ENCODE measurements at places on chromosomes 5 and 9.

DNA sequence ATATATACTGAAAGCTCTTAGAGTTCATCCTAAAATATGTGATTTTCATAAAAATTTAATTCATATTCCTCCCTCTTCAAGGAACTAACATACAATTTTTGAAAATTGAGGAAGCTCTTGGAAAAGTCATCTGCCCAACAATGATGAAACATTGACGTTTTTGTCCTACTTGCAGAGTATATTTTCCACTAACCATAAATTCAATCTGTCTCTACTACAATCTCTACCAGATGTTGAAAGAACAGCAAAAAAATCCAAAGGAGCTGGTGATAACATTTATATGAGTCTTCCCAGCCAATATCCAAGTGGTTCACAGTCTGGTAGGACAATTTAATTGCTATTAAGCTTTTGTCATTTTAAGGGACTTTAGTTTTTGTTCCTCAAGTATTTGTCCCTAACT, 81.1 kb upstream of the NR3C1 start:
- no peak for DNase-seq

GRCh38 chr5:61177716-61178115, 15.4 kb upstream of the SMIM15 start:
- DNase-seq: no peak

DNA sequence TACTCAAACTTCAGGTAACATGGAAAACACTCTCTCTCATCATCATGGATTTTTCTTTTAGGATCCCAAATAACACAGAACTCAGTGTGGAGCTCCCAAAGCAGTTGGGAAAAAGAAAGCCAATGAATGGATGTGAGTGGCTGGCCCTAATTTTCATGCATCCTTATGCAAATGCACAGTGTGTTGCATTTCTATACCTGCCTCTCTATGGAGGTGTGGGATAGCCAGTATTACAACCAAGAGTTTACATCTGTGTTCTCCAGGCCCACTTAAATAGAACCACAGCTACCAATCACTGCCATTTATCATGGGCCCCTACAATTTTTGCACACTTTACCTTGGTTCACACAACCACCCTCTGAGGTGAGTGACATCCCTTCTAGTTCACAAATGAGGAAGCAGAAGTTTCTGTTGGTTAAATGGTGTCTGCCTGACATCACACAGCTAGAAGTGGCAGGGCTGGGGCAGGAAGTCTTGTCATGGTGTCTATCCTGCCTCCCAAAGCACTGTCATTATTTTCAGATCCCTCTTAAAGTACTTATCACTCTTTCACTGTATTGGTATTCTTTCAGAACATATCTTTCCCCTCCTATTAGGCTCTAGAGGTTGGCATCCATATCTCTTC, 17.3 kb downstream of the MAMDC2 start:
- no peak for DNase-seq

- DNase-seq: no peak
Measured at GRCh38 chr5:125560476-125561225, 814.2 kb upstream of the ZNF608 start.

GRCh38 chr9:136868644-136869043, 2.5 kb upstream of the EDF1 start:
- DNase-seq: no peak

DNA sequence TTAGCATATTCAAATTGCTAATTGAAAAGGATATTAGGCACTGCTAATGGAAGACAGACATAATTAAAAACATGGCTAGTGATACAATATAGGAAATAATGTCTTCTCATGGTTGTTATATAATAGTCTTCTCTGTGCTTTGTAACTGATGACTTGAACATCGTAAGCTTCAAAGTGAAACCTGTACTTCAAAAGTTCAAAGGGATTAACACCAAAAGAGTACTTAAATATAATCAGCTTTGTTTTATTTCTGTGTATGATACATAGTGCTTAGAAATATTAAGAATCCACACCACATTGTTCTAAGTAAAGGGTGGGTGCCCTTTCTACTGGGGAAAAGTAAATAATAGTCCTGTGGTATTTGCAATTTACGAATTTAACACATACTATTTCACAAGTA, 75.4 kb upstream of the ITGA1 start:
- no peak for DNase-seq

DNA sequence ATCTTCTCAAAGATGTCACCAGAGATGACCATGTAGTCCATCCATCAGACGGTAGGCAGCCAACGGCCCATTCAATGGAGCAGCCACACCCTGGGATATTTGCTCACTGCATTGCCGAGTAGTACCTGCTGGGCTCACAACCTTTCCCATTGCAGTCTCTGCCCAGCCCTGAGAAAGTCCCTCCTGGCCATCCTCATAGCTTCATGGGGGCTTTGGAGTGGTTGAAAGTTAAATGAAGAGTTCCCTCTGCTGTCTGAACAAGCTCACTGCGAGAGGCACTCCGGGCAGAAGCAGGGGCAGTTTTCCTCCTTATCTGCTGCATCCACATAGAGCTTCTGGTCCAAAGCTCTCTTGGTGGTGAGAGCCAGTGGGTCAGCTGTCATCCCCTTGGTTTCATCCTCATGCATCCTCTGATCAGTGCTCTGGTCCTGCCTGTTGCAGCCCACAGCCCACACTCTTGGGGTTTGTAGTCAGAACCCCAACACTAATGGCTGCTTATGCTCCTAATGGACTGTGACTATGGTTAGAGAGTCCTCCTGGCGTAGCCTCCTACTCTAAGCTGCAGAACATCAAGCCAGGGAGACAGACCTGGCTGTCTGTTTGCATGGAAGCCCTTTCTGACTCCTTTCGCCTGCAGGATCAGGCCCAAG, 23.3 kb downstream of the TNFSF8 start:
- DNase-seq: no peak

GRCh38 chr5:78761840-78762239, 113.3 kb upstream of the LHFPL2 start:
- no peak for DNase-seq

- DNase-seq: no peak
Measured at GRCh38 chr5:163445345-163445744, 8.0 kb downstream of the CCNG1 start.

DNA sequence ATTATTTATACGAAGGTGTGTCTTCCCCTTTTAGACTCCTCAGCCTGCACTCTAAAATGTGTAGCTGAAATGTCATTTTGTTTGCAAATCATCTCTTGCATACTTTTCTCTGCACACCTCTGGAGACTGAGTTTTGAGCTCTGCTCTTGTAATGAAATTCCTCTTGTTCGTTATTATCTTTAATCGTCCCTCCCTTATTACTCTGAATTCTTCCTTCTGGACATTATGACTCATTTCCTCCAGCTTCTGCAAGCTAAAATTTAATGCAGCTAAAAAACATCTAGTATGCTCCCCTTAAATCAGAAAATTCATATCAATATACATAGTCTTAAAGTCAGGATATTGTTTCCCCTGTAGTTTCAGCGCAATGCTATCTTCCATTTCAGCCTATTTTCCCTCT, 13.5 kb downstream of the ISL1 start:
- DNase-seq: no peak

DNA sequence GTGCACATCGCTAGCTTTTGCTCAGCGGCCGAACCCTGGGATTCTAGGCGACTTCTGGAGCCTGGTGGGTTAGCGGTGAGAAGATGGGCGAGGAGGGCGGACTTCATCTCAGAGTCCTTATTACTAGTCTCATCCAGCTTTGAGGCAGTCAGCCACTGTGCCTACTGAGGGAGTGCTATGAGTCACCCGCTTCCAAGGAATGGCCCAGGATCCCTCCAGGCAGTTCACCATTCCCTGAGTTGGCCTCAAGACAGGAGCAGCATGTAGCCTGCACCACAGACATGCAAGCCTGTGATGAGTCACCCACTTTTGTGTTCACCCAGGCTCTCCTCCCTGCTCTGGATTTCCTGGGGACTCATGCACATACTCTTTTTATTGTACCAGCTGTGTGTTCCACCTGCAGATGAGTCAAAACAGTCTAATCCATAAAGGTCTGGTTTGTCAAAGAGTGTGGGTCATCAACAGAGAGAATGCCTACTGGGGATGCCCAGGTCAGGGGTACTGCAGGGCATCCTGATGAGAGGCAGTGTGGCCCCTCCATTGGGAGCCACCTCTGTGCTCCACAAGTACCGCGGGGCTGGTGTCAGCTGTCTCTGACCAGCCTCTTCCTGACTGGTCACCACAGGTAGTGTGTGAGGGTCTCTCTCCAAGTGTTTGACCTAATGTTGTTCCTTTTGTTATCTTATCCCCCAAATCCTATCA, 20.2 kb downstream of the SLC22A5 start:
- no peak for DNase-seq

GRCh38 chr5:126857472-126858410, 80.8 kb downstream of the LMNB1 start:
- peak; percentile 45 for DNase-seq

GRCh38 chr9:110133059-110133458, 74.9 kb downstream of the C9orf152 start:
- no peak for DNase-seq

- no peak for DNase-seq
Measured at GRCh38 chr9:87193925-87194868, 246.9 kb upstream of the GAS1 start.

GRCh38 chr5:172410160-172410559, 44.2 kb downstream of the SH3PXD2B start:
- DNase-seq: no peak

GRCh38 chr5:39933061-39933460, 508.3 kb upstream of the DAB2 start:
- no peak for DNase-seq

GRCh38 chr5:150163547-150164059, 3.0 kb upstream of the CDX1 start:
- peak; percentile 82 for DNase-seq

- DNase-seq: peak; percentile 28
Measured at GRCh38 chr9:75487856-75488718, 399.8 kb downstream of the OSTF1 start.

DNA sequence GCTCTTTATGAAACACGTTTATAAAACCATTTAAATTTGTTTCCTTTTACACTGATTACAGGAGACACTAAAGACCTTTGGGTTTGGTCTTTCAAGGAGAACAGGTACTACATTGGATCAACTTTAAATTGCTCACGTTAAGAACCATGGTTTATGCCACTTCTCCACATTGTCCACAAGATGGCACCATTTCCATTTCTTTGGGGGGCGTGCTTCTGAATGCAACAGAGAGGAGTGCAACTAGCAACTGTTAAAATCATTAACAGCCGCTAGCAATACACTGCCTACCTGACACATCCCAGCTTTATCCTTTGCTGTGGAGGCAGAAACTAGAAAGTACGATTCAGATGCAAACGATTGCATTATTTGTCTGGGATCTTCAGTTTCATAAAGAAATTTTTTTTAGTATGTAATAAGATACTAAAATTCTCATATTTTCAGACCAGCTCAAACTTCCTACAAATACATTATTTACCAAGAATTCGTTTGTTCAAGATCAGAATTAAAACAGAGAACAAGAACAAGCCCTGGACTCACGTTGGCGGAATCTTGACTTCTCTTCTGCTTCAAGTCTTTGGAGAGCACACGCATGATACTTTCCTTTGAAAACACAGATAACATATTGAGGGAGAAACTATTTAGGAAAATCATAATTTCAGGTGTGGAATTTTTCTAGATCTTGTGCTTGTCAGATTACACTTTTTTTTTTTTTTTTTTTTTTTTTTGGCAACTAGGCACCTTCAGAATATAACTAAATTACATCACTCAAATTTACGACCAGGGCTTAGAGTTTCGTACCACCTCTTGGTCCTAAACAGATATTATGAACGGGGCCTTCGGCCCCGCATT, 702 bp downstream of the CDC20B start:
- peak; percentile 54 for DNase-seq

GRCh38 chr9:121717141-121717991, 65.9 kb downstream of the DAB2IP start:
- DNase-seq: no peak

DNA sequence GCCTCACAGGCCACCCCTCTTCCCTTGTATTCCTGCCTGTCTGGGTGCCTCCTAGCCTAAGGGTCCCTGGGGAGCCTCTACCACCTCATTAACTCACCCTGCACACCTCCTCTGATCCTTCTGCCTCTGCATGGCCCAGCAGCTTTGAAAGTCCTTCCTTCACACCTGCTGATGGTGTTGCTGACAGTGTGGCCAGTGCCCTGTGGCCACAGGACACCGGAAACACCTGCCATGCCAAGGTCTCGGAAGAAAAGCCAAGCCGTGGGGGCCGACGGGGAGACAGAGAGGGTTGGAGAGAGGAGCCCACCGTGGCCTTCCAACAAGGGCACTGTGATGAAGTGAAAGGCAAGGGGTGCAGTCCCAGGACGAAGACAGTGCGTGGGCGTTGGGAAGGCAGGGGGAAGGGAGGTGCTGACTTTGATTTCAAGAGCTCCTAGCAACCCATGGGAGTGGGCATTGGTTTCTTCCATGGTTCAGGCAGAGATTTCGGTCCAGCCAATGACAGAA, 4.1 kb downstream of the BTNL9 start:
- DNase-seq: no peak

GRCh38 chr5:65186646-65187227, 295.0 kb downstream of the ADAMTS6 start:
- DNase-seq: no peak

- peak; percentile 80 for DNase-seq
Measured at GRCh38 chr9:2559192-2560152, 62.1 kb upstream of the VLDLR start.

DNA sequence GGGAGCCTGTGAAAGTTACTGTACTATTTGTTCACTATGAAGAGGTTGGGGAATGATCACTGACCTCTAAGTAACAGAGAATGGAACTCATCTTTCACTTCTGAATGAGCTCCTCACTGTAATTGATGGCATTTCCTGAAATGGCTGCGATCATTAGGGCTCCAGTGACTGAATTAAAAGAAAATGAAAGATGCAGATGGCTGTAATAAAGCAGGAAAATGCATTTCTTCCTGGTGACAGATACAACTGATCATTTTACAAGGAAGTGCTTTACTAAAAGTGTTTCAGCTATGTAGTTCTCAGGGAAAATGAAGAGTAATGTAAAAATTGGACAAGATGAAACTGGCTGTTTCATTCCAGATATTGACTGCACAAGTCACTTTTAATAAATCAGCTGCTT, 1200.6 kb upstream of the NUDT12 start:
- no peak for DNase-seq

DNA sequence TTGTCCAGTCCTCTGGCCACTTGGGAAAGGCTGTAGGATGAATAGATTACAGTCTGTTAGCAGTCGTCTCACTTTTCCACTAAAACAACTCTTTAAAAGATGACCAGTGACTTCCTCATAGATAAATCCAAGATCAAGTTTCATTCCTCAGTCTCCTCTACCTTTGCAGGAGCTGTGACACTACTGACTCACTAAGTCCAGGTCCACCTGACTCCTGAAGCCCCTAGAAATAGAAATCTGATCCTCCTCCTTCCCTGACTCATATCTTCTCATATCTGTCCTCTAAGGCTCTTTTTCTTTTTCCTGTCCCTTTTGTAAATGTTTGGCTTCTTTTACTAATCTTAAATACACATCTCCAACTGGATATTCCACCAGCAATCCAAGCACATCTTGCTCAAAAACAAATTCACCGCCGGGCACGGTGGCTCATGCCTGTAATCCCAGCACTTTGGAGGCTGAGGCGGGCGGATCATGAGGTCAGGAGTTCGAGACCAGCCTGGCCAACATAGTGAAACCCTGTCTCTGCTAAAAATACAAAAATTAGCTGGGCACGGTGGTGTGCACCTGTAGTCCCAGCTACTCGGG, 2.6 kb downstream of the CCDC125 start:
- DNase-seq: no peak

All from heart left ventricle (tissue), 16 donors.